ENCODE measurements at places on chromosomes 1 and 21.

GRCh38 chr1:6243053-6243834 is 735 bp upstream of the HES3 start:
- no peak for DNase-seq

DNA sequence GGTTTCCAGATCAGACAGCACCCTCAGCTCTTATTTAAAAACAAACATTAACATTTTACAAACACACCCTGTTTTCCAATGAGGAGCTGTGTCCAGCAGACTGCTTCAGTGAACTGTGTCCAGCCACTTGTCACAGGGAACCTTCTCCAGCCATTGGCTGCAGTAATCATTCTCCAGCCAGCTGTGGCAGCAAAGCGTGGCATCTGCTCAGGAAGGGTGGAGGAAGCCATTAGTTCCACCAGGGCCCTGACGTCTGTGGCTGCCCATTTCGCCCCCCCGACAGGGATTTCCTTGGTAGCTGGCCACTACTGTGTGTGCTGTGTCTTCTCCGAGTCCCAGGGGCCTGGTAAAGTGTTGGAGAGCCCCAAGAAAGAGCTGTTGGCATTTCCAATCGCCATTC is 62.9 kb upstream of the SELENON start:
- DNase-seq: no peak

GRCh38 chr1:203666609-203667008 is 40.0 kb downstream of the ATP2B4 start:
- DNase-seq: no peak

DNA sequence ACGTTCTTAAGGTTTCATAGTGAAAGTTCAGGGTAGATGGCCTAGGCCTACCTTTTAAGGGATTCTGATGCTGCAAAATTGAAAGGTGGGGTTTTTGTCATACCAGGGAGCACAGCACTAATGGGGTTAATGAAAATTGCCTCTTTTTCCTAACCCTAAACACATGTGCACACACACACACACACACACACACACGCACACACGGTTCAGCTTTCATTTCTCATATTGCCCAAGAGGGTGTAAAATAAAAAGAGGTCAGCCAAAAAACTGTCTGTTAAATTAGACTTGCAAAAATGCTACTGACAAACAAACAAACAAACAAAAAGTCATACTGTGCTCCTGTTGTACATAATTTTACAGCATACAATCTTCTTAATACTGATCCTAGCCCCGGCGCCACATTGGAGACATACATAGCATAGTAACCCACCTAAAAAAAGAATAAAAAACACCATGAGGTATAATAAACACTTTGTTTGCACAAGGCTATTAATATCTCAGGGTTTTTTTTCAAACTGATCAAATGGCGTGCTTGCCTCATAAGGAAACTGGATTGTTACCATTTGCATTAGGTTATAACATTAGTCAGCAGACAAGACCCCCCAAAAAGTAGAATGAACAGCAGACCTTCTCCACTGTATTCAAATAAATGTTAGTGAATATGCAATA is 69.1 kb downstream of the TGFB2 start:
- DNase-seq: no peak

GRCh38 chr21:26534517-26534916 is 38.6 kb downstream of the CYYR1 start:
- DNase-seq: no peak

DNA sequence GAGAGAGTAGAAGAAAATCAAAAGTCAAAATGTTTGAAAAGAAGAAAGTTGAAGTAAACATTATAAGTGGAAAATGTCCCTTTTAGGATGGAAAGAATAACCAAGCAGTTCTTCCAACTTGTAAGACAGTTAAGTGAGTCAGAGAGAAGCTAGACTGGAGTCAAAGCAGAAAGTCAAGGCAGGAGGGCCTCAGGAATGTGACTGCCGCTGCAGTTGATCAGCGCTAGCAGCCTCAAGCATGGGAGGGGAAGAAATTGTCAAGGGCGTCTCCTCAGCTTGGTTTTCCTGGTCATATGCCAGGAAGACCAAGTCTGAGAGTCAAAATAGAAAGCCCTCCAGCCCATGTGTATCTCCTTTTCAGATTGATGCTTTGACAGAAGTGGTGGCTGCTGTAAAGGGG is 23.2 kb downstream of the HAO2 start:
- no peak for DNase-seq

All from stimulated activated CD4-positive, alpha-beta T cell treated with anti-CD3 and anti-CD28 coated beads, TNF-alpha, amount 100 ng/mL, for 48 hours (primary cell).